ENCODE measurements at places on chromosomes 11 and 22.
A peak's percentile ranks its signal among the peaks of the same experiment; 100 is the strongest.

- DNase-seq = no peak
Measured at GRCh38 chr11:8102296-8102915, 21.4 kb downstream of the TUB start.

- DNase-seq = no peak
Measured at GRCh38 chr11:125807909-125808308, 20.0 kb downstream of the PATE3 start.

- DNase-seq = no peak
Measured at GRCh38 chr22:31247726-31248125, 35.6 kb downstream of the LIMK2 start.

- DNase-seq = no peak
Measured at GRCh38 chr11:66509131-66509561, 1.3 kb upstream of the BBS1 start.

GRCh38 chr11:35114906-35115687, 23.9 kb upstream of the CD44 start:
- DNase-seq = no peak

DNA sequence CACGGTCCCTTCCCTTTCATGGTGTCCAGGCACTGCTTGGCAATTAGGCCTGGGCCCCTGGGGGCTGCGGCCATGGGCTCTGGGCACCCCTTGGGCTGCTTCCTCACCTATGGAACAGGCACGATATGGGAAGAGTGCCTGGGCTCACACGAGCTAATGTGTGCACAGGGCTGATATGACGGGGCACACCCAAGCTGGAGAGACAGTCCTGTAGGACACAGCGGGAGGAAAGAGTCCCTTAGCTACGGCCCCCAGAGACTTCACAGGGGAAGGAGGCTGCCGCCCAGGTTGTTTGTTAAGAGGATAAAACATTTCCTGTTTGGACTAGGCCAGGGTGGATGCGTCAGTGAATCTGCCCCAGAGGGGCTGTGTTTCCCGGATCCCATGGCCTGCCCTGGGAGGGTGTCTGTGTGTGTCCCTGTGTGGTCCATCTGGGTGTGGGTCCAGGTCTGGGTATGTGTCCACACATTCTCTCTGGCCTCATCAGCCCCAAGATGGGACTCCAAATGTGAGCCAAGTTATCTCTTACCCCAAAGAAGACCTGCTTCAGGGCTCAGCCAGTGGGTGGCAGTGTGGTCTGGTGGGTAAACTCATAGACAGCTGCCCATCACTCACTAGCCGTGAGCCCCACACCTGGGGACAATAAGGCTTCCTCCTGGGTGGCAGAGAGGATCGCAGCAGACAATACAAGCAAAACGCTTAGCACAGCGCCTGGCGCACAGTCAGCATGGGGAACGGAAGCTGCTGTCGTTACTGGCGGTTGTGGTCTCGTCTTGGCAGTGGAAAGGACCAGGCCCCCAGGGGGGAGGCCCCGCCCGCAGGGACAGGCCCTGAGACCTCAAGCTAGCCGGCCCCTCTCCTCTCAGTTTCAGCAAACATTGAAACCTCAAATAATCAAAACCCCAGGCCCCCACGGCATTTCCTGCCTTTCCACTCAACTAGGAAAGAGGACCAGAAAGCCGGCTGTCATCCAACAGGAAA, 3.2 kb upstream of the EMID1 start:
- peak; percentile 15 for DNase-seq

DNA sequence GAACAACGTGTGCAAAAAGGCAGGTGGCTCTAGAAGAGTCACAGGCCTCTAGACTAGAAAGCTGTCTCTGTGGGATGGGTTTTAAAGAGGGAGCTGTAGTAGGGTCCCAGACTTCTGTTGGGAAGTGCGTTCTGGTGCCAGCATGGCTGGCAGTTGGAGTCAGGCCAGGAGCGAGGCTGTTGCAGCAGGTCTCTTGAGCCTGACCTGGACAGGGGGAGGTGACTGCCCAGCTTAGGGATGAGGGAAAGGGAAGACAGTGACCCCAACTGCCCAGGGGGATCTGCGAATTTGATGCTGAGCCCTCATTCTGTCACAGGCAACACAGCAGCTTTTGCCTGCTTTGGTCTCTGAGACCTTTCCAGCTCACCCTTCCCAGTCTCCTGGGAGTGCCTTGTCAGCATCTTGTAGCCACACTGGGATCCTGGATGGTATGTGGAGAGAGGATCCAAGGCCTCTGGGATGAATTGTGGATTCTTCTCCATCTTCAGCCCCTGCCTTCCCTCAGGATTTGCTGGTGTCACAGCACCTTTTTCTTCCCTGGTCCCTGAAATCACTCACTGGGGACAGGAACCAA, 3.4 kb downstream of the TSKU start:
- DNase-seq = no peak

GRCh38 chr11:104858882-104859775, 39.1 kb downstream of the CASP12 start:
- DNase-seq = no peak

GRCh38 chr11:116217006-116217405, 555.8 kb downstream of the BUD13 start:
- DNase-seq = peak; percentile 39

DNA sequence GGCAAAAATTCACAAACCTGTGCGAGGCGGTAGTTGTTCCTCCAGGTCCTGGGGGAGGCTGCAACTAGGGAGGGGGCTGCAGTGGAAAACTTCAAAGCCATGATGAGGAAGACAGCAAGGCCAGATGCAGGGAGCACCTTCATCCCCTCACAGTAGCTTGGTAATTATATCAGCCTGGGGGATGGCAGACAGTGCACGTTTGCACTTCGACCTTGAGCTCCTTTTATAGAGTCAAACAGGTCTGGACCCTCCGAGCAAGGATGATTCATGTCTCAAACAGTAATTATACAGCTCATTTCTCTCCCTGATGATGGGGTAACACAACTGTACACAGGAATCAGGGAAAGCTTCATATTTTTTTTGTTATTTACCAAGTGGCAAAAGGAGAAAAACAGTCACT, at the start of gene MMP20:
MMP20 (minus strand) TSS at position 156 of the 400 bp plus-strand sequence; CDS start at position 143, 13 bp downstream.
- DNase-seq = no peak

DNA sequence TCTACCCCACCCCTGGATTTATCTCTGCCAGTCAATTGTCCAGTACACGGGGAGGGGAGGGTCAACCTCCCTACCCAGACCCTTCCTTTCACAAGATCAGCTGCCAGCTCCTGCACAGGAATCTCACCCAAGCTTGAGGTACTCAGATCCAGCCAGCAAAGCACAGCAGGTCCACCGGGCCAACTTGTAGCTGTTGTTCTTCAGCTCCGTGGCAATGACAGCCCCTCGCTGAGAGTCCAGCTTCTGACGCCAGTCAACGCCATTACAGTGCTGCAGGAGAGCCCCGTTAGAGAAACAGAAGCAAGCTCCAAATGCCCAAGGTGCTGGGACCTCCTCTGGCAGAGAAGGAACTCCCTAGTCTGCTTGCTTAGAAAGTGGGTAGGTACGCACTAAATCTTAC, 5.5 kb upstream of the FOXRED2 start:
- no peak for DNase-seq

- DNase-seq = no peak
Measured at GRCh38 chr11:19422276-19422675, 181.5 kb upstream of the E2F8 start.

DNA sequence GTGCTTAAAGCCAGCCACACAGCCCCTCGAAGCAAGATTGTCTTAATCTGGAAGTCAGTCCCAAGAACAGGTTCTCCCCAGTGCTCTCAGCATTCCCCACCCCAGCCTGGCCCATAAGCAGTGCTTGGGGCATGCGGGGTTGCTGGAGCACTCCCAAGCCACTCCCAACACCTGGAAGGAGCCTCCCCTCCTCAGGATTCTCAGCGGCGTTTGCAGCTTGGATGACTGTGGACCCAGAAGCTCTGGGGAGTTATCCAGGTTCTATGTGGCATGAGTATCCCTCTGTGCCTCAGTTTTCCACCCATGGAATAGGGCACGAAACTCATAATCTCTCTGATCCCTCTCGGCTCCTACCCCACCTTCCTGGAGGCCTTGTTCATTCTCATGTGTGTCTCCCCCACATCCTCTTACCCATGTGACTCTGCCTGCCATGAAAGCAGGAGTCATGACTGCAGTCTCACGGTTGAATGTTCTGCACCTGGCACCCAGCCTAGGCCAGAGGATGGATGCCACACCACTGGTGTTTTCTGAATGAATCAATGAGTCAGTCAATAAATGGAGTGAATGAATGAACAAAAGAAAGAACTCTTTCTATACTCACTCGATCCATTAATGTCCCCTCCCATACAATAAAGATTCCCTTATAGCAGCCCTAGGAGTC, 33.4 kb upstream of the WNT7B start:
- DNase-seq = no peak

DNA sequence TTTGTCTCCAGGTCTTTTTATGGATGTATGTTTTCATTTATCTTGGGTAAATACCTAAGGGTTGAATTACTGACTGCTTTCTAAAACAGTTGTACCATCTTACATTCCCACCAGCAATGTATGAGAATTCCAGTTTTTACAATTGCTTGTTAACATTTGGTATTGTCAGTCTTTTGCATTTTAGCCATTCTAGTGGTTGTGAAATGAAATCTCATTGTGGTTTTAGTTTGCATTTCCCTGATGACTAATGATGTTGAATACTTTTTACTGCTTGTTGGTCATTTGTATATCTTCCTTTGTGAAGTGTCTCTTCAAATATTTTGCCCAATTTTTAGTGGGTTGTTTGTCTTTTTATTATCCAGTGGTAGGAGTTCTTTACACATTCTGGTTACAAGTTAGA, 92.8 kb downstream of the ARFGAP2 start:
- DNase-seq = no peak

- DNase-seq = no peak
Measured at GRCh38 chr11:126630893-126631798, 275.7 kb downstream of the ST3GAL4 start.

DNA sequence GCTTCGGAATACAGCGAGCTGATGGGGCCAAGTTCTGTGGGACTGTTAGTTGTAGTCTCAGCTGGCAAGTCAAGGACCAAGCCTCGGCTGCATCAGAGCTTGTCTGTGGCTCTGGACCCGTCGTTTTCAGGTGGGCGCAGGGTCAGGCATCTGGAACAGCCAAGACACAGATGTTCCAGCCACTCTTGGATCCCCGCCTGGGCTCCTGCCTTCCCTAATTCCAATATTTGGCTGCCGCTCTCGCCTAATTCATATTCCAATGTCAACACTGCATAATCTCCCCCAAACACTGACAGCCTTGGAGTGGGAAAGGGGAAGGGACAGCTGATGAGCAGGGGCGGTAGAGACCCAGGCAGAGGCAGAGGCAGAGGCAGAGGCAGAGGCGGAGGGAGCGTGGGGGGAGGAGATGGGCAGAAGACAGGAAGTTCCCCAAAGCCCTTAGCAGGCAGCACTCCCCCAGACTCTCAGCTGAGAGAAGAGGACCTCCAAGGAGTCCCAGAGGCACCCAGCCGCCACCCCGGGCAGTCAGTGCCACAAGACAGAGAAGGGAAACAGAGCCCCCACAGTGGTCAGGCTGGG, 49.6 kb upstream of the SLC35C1 start:
- no peak for DNase-seq

GRCh38 chr11:848380-848931, 5.8 kb downstream of the TSPAN4 start:
- DNase-seq = peak; percentile 13

- DNase-seq = no peak
Measured at GRCh38 chr11:35500744-35501143, 24.7 kb downstream of the PAMR1 start.

DNA sequence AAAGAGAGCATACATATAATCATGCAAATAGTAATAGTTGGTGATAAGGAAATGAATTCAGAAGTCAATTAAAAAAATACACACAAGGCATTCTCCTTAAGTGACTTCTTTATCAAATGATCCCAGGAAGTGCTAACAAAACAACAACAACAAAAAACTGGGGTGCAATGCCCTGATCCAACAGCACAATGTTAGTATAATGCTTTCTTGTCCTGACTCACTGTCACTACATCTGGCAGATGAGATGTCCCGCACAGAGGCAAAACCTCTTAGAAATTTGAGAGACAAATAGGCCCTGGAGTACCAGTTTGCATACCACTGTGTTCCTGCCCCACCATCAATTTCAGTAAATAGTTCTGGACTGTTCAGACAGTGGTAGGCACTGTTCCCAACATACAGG, 11.0 kb upstream of the AMBRA1 start:
- DNase-seq = no peak

DNA sequence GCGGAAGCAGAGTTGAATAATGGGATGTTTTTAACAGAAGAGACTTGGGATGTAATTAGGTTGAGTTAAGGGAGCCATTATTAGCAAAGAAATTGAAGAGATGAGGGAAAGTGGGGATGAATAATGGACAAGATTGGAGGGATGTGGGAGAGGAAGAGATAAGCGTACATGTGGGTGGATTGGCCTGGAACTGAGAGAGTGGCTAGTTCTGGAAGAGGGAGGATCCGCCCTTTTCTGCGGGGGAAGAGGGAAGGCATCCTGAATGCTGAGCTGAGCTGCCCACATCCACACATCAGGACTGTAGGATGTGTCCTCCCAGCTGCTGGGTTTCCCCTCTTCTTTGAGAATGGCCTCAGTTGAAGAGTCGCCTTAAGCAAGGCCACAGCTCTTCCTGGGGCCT, 68.3 kb upstream of the CADM1 start:
- DNase-seq = no peak

GRCh38 chr11:45796461-45796861, 8.5 kb upstream of the SLC35C1 start:
- no peak for DNase-seq

DNA sequence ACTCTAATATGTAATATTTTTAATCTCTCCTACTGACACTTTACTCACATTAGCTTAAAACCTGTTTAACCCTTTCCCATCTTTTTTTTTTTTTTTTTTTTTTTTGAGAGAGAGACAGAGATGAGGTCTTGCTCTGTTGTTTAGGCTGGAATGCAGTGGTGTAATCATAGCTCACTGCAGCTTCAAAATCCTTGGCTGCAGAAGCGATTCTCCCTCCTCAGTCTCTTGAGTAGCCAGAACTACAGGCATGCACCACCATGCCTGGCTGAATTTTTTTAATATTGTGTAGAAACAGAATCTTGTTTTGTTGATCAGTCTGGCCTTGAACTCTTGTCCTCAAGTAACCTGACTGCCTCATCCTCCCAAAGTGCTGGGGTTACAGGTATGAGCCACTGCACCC, 37.3 kb downstream of the PAMR1 start:
- DNase-seq = no peak

DNA sequence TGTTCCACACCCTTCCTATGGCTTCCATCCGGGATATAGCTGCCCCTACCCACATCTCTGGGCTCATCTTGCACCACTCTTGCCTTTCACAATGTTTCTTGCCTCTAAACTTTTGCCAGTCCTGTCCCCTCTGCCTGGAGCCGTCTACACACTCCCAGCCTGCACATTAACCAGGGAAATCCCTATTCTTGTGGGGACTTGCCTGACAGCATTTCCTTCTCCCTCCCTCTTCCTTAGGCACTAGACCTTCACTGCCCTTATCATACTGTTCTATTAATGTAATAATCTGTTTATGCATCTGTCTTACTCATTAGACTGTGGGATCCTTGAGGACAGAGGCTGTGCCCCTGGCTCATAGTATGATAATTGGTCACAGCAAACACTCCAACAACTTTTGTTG, 5.8 kb upstream of the TTC12 start:
- DNase-seq = no peak

- DNase-seq = no peak
Measured at GRCh38 chr11:3190600-3190999, 25.5 kb upstream of the OSBPL5 start.
